ENCODE measurements at places on chromosomes 3 and 15.

DNA sequence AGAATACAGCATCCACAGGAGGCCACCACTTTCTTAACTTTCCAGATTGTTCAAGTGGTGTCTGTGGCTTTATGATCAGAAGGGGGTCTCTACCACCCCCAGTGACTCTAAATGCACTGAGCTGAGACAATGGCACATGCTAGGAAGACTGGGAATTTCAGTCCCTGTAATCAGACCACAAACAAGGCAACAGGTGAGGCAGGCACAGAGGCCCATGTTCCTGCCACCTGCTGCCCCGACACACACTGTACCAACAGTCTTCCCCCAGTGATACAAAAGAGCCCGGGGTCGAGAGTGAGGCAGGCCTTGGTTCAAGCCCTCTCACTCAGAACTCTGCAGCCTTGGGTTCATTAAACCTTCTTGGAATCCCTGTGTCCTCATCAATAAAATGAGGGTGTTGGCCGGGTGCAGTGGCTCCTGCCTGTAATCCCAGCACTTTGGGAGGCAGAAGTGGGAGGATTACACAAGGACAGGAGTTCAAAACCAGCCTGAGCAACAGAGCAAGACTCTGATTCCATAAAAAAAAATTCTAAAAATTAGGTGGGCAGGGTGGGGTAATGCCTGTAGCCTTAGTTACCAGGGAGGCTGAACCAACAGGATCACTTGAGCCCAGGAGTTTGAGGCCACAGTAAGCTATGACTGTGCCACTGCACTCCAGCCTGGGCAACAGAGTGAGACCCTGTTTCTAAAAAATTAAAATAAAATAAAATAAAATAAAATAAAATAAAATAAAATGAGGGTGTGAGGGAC, 55.8 kb downstream of the ADCY5 start:
- DNase-seq = no peak

- no peak for DNase-seq
These were observed 349.3 kb upstream of the SOX2 start for GRCh38 chr3:181362378-181362777.

DNA sequence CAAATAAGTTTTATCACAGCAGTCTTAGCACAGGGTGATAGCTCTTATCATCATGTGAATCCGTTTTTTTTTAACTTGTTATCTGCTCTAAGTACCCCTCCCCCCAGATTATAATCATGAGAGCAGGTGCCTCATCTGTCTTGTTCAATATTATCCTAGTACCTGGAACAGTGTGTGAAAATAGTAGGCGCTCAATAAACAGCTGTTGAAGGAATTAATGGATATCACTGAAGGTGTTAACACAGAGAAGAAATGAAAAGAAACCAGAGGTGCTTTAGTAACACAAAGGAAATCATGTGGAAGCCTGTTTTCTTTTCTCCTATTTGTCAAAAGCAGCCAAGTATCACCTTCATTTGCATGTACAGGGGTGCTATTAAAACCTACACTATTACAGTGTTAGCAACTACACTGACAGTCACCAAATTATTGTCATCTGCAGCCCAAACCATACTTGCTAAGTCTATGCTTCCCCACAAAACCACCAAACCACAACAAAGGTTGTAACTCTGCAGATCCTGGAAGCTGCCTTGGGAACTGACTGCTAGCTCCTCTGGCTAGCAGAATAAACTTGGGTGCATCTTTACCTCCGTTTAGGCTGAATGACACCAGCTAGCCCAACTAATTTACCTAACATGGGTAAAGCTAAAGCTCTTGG, 2.9 kb downstream of the XPC start:
- DNase-seq = no peak

- no peak for DNase-seq
These were observed 16.5 kb downstream of the GMPS start for GRCh38 chr3:155886915-155887314.

GRCh38 chr15:33720952-33721351, 247.3 kb upstream of the CHRM5 start:
- no peak for DNase-seq

DNA sequence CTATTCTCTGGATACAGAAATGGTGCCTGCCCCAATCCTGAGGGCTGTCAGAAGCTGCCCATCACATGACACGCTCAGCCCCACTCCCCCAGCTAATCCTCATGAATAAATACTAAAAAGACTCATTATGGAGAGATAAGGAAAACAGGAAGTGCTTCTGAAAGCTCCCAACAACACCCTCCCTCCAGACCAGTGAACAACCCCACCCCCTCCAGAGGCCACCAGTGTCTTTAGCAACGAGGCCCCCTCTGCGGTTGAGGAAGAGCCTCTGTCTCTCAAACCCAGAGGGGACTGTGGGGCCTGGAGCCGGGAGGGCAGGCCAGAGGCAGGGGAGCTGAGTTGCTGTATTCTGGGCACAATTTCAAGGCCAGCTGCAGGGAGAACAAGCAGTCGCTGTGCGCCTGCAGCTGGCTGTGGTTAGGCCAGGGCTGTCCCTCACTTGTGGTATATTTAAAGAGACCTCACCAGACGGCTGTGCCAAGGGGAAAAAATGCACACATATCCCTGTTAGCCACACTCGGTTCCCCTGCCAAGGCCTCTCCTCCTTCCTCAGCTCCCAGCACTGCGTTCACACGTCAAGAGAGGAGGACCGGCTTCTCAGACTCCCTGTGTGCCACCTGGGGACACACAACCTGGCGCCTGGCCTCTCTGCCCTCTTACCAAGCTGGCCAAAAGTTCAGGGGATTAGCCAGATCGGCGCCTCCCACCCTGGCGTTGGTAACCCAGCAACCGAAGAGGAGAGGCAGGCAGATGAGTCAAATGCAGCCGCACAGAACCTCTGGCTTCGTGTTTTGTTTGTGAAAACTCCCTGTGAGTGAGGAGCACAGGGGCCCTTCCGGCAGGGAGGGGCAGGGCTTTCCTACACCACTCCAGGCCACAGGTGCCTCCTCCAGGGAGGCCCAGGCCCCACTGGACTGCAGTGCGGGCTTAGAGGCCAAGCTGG, 101.2 kb upstream of the ETV5 start:
- DNase-seq = no peak

Measured in urinary bladder (tissue), 4 donors.